ENCODE measurements at places on chromosomes 3 and 15.

DNA sequence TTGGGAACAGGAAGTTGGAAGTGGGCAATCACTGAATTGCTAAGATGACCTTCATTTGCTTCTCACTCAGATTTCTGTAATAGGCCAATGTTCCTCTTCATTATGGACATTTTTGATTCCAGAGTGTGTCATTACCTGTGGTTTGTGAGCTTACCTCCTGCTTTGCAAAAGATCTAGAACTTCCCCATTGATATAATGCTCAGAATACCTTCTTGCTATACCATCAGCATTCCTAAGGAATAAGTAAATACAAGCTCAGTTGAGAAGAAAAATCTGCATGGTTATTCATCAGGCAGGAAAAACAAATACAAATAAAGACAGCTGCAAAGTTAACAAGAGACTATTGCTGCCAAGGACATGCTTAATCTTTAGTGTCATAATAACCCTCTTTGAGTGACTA lies 5.6 kb upstream of the RPL14 start:
- DNase-seq = no peak

DNA sequence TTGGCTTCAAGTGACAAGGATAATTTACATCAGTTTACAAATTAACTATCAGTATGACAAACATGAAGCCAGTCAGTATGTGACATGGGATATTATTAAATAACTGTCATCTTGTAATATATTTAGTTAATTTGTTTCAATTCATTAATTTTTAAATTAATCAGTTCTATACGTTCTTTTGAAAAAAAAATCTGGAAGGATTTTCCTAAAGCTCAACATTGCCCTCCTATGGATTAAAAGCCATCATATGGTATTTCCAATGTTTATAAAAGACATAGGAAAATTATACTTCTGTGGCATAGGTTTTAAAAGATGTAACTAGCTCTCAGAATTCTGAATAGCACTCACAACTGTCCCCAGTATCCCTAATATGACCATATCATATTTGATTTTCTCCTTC lies 134.4 kb downstream of the PLOD2 start:
- no peak for DNase-seq

DNA sequence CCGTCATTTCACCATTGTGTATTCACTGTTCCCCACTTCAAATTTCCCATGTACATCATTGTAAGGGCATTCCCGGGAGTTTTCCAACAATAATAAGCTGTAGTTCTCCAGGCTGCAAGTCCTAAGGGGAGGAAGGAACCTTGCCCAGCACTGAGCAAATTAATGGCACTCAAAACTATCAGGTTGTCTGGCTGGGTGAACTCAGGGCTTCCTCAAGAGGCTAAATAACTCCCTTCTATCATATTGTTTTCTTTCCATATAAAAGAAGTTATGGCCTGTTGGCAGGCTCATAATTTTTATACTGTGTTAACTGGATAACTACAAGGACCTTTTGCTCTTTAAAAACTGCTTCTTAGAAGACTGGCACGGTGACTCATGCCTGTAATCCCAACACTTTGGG lies 71.4 kb downstream of the SEMA6D start:
- DNase-seq = no peak

DNA sequence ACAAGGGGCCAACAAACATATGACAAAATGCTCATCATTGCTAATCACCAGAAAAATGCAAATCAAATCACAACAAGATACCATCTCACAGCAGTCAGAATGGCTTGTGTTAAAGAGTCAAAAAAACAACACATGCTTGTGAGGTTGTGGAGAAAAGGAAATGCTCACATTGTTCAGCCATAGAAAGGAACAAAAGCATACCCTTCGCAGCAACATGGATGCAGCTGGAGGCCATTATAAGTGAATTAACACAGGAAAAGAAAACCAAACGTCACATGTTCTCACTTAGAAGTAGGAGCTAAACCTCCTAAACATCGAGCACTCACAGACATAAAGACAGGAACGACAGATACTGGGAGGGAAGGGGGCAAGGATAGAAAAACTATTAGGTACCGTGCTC lies 678.4 kb upstream of the GRM7 start:
- DNase-seq = no peak

DNA sequence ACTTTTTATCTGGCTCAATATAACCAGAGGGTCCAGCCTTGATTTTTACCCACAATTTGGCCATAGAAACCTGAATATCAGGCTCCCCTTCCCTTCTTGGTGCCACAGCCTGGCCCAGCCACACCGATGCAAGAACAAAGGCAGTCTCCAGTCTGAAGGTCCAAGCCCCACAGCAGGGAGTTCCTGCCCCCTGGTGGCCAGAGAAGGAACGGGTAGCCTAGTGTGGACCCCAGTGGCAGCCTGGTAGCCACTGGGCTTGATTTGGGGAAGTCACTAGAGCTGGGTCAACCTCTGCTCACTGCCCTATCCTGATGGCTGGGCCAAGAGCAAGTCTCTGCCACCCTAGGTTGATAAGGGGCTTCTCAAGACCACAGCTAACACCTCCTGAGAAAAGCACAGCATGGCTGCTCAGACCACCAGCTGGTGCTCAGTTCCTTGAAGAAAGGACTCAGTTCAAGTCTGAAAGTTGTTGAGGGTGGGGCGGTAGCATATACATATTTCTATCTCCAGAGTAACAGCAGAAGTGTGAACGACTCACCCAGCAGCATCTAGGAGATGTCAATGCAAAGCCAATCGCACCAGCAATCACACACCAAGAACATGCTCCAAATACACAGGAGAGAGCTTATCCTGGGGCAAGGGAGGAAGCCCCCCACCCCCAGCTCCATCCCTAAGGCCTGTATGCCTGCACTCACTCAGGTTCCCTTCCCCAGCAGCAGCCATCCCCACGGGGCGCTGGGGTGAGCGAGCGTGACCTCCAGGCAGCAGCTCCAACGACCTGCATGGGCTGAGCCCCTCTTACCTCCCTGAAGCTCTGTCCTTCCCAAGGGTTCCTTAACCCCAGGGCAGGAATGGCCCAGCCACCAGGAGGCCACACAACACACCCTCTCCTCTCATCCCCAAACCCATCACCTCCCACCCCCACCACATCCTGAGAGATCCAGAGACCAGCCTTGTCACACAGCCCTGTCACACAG lies 7.6 kb downstream of the PFKFB4 start:
- peak; percentile 68 for DNase-seq
